Hematopoietic multipotent progenitor cell treated with erythropoietin and hydrocortisone succinate and interleukin-3 and kit ligand, for 17 days (in vitro differentiated cells): ENCODE measurements at places on chromosomes 7 and 10.

- peak; percentile 95 for DNase-seq
Observed at GRCh38 chr7:101251871-101252659, 7.2 kb upstream of the FIS1 start.

DNA sequence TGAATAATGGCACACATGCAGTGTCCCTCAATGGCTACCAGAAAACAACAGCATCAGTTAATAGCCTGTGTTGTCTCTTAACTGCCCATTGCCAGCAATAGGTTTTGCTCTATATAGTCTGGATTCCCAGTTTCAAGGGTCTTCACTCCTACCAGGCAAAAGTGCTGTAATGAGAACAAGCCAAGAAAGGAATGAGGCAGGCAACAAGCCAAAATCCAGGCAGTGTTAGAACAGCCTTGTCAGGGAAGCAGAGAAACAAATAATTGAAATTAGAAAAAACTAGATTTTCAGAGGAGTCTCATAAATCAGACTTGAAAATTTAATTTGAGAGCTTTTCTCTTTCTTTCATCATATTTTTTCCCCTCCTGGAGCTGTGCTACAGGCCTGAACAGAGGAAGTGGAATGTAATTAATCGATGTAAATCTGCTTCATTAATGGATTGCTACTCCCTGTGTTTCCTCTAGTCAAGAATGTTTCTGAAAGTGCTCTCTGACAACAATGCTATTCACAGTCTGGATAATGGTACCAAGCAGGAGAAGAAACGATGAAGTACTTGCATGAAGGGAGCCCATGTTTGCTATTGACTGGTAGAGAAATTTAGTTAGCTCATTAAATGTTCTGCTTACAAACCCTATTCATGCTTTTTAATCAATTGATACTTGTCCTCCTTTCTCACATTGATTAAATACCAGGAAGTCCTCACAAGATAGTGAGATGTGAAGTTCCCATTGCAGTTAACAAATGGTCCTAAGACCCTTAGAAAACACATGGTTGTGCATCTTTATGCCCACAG lies 202.0 kb upstream of the LRRTM3 start:
- no peak for DNase-seq

DNA sequence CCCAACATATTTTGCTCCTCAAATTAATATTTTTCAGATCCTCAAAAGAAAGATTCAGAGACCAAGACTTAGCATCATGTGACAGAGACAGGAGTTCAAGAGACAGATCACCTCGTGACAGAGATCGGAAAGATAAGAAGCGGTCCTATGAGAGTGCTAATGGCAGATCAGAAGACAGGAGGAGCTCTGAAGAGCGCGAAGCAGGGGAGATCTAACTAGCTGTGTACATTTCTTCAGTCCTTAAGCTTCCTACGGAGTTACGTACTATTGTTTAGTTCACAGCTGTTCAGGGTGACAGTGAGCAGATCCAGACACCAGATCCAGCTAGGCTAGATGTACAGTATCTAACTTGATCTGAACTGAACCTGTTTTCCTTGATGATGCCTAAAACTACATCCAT lies 61.3 kb downstream of the KLRG2 start:
- DNase-seq, result no peak

- no peak for DNase-seq
Observed at GRCh38 chr10:125105706-125106255, 54.6 kb downstream of the CTBP2 start.

DNA sequence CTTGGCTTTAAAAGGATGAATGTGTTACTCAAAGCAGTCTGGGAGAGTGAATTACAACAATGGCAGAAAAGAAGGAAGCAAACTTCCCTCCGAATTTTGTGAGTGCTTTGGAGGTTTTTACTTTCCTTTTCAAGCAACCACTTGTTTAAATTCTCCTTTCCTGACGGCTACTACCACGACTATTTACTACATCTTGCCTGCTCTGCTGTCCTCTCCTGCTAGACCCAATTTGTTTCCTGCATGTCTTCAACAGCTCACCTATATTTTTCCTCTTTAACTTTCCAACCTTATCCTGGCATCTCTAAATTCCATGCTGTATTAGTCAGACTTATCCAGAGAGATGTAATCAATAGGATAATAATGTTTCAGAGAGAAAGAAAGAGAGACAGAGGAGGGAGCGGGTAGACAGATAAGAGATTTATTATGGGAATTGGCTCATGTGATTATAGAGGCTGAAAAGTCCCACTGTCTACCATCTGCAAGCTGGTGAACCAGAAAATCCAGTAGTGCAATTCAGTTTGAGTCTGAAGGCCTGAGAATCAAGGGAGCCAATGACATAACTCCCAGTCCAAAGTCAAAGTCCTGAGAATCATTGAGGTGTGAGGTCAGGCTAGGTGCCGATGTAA lies 42.8 kb upstream of the SLC13A1 start:
- DNase-seq, result no peak

GRCh38 chr7:128902761-128903585 lies 7.5 kb downstream of the KCP start:
- DNase-seq, result no peak

DNA sequence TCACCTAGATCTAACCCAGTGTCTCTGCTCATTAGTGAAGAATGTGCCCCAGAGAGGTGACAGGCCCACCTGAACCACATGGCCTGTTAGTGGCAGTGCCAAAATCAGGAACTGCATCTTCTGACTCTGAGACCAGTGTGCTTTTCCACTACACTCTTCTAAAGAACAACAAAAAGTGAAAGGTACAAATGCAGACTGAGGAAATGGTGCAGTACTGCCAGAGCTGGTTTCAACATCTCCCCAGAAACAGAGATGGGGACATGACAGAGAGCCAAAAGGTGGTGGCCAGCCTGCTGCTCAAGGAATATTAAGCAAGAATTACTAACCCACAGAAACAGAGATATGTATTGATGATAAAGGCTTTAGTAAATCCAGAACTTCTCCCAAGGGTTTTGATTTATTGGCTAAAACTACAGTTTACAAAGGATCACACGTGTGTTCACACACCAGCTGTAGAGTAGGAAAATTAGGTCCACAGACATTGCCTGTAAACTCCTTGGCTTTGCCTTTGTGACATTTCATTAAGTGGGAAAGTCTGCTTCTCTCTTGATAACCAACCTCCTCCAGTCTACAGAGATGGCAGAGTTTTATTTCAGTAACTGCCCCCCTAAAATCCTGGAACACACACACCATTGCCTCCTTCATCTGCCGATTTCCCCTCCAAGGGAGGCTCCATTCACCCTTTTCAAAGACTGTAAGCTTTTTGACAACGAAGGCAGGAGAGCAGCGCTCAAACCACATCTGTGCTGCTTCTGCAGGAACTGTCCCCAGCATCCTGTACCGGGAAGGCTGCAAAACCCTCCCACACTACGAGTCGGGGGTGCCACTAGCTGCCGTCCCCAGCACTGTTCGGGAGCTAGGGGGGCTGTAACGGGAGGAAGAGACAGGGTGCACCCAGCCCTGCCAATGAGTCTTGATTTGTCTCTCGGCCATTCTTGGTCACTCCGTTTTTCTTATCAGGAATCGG lies 29.8 kb downstream of the GSDME start:
- DNase-seq, result no peak

- DNase-seq, result no peak
Observed at GRCh38 chr7:98687111-98687751, 70.1 kb downstream of the NPTX2 start.

DNA sequence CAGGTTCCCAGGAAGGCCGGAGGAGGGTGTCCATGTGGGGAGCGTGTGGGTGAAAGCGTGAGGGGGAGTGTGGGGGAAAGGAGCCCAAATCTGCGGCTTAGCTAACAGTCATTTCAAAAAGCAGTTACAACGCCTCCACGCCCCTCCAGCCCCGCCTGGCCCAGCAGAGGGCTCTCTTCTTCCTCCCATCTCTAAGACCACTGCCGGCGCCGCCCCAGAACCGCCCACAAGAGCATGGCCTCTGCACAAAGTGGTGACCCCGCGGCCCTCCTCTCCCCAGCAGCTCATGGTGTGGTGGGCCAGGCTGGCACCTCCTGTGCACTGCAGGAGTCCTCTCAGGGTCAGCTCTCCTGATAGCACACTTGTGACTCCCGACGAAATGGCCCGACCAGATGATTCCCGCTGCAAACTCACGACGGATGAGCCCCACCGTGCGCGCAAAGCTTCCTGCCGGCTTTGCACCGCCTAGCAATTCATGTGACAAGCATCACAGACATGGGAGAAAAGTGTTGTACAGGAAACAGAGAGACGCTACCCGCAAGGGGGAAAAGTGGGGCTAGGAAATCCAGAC lies 12.4 kb upstream of the HUS1 start:
- peak; percentile 29 for DNase-seq

DNA sequence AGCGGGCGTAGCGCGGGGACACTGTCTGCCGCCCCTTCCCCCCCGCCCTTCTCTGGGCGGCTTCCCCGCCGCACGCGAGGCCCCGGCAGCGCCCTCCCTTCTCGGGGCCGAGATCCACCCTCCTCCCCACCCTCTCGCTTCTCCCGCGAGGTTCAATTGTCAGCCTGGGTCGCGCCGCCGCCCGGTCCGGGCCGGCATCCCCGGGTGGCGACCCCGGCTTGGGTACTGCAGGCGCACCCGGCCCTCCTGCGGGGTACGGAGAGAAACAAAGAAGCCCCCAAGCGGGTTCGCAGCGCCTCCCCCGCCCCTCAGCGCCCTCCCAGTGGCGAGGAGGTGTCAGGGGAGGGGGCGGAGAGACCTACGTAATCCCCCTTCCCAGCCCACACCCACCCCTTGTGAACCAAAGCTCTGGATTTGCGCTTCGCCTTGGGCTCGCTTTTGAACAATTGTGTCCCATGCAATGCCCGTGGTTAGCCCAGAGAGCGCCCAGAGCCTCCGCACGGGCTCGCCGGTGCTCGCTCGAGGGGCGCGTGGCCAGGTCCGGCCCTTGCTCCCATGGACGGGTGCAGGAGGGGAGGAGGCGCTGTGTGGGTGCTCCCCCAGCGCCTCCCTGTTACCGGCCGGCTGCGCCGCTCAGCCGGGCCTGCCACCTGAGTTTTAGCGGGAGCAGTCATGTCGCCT lies 634 bp downstream of the HECW1 start:
- no peak for DNase-seq

DNA sequence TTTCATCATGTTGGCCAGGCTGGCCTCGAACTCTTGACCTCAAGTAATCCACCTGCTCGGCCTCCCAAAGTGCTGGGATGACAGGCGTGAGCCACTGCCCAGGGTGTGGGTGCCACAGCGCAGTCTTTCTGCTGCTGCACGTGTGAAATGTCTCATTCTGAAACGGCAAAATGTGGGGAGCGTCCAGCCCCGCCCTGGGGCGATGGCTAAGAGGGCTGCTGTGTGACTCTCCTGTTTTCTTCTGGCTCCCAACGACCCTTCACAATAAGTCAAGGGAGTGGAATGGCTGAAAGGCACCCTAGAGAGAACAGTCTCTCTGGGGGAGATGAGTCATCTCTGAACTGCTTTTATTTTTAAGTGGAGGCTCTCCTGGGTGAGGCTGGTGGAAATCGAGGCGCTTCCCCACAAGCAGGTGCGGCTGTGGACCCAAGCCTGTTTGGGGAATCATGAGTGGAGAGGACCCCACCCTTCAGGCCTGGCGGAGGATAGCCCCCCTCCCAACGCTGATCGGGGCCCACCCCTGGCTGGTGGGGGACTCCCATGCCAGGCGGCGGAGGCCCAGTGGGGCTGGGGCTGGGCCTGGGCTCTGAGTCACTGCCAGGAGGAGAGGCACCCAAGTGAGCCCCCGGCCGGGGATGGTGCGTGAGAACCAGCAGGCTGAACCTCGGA lies 18.0 kb downstream of the ADAP1 start:
- no peak for DNase-seq

DNA sequence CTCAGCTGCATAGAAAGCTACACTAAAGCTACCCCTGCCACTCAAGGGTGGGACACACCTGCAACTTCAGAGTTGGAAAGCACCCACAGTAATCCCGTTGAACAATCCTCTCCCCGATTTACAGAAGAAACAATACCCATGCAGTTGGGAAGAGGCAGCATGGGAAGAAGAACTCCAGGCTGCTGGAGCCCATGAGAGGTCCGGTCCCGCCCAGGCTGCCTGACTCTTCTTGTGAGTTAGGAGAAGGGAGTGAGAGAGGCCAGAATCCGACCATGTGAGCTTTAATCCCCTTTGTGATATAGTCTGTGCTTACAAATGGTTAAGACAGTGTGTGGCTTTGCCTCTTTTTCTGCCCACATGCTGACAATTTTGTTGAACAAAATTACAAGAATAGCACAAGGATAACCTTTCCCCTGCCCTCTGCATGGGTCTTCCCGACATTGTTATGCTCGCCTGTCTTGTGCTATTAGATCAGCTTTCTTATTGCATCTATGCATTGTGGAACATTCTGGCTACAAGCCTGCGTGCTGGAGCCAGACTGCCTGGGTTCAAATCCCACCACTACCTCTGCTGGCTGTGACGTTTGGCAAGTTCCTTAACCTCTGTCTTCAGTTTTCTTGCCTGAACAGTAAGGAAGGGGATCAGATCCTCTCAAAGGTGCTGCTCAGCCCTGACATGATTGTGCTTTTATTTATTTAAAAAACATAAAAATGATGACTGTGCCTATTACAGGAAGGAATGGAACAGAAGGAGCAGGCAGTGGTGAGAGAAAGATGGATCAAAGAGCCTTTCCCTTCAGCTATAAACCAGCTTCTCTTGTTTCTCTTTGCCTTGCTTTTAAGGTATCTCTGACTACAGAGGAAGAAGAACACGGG lies 56.0 kb downstream of the BPGM start:
- DNase-seq, result no peak

GRCh38 chr7:134993877-134994456 lies 7.7 kb downstream of the AGBL3 start:
- no peak for DNase-seq
